ENCODE measurements at places on chromosomes 12 and 14.

DNA sequence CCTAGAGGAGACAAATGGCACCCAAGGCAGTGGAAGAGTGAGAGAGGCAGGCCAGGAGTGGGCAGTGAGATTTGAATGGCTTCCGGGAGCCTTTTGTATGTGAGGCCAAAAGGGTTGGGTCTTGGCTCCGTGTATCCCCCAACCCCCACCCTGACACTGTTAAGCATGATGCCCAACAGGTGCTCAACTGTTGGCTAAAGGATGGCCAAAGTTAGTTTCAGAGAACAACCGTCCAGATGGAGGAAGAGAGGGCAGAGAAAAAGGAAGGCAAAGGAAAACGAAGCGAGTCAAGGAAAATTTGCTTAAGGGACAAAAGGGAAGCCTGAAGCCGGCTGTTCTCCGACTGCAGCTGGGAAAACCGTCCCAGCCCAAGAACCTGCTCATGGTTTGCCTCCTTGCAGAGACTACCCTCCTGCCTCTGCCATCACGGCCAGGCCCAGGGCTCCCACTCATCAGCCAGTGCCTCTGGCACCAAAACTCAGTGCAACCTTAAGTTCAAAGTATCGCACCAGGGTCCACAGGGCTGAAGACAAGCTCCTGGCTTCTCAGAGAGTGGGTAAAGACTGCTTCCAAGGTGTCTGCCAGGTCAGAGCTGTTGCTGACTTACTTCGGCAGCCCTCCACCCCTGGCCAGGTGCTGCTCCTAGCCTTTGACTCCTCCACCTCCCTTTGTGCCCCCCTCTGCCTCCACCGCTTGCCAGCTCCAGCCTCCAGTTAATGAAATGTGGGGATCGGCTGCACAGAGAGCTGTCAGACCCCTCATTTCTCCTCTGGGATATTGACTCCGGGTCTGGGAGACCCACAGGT lies 4.2 kb upstream of the C1QL4 start:
- no peaks in the 10 kb centered on the region for H3K36me3 ChIP-seq
- no peak overlapping the region for H3K4me3 ChIP-seq
- DNase-seq: no peak
- H3K27me3 ChIP-seq: no peaks in the 10 kb centered on the region

GRCh38 chr12:53324113-53324778 lies 2.8 kb upstream of the AAAS start:
- H3K27ac ChIP-seq: peak overlapping the region; percentile 80
- H3K36me3 ChIP-seq: no peaks in the 10 kb centered on the region
- peak overlapping the region; percentile 67 for H3K4me3 ChIP-seq
- no peaks in the 10 kb centered on the region for H3K27me3 ChIP-seq

GRCh38 chr12:128570191-128571065 lies 253.3 kb downstream of the SLC15A4 start:
- H3K36me3 ChIP-seq: no peaks in the 10 kb centered on the region
- no peaks in the 10 kb centered on the region for H3K4me1 ChIP-seq
- DNase-seq: no peak
- H3K27ac ChIP-seq: no peak overlapping the region
- no peak overlapping the region for H3K4me3 ChIP-seq

GRCh38 chr12:91224401-91224800 lies 41.8 kb upstream of the DCN start:
- H3K4me1 ChIP-seq: no peaks in the 10 kb centered on the region
- DNase-seq: no peak
- H3K27me3 ChIP-seq: no peaks in the 10 kb centered on the region
- H3K27ac ChIP-seq: no peak overlapping the region

- no peak overlapping the region for H3K27ac ChIP-seq
- H3K27me3 ChIP-seq: no peaks in the 10 kb centered on the region
- DNase-seq: no peak
- no peaks in the 10 kb centered on the region for H3K4me1 ChIP-seq
- no peak overlapping the region for H3K4me3 ChIP-seq
Observed at GRCh38 chr12:23536293-23536692, 413.2 kb downstream of the SOX5 start.

DNA sequence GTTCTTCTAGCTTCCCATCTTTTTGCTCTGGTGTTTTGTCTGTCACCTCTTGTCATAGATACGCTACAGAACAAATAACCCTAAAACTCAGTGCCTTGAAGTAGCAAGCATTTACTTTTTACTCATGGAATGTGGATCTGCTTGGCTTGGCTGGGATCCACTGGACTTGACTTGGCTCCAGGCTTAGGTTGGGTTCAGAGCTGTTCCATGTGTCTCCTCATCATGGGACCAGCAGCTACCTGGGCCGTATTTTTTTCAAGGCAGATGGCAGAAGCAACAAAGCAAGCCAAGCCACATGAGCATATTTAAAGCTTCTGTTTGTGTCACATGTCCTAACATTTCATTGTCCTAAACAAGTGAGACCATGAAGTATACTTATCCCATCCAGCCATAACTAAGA lies 48.7 kb upstream of the ATF1 start:
- H3K4me3 ChIP-seq: no peak overlapping the region

DNA sequence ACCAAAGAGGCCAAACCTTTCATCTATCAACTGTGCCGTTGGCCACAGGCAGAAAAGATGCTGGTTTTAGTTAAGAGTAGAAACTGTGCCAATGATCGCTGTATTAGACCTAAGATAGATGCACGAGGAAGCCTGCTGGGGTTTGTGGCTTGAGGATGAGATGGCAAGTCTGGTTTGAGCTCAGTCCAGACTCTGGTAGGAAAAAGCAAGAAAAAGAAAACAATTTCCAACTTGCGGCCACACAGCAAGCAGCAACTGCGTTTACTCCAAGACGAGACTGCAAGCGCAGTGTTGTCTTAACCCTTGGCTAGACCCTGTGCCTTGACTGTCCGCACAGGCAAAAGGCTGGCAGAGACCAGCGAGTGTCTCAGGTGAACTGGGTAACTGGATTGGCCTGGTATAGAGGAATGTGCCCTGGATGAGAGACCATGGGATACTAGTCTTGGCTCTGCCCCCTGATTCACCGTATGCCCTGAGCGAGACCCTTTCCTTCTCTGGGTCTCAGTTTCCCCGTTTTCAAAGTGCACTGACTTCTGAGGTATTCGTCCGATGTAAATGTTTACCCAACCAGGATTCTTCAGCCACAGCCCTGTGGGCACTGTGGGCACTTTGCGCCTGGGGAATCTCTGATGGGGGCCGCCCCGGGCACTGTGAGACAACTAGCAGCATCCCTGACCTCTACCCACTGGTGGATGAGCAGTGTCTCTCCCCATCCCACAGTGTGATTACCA lies 113.4 kb downstream of the DICER1 start:
- H3K36me3 ChIP-seq: no peaks in the 10 kb centered on the region
- H3K4me1 ChIP-seq: no peaks in the 10 kb centered on the region
- H3K27me3 ChIP-seq: no peaks in the 10 kb centered on the region
- no peak for DNase-seq
- H3K4me3 ChIP-seq: no peak overlapping the region
- no peak overlapping the region for H3K27ac ChIP-seq

- H3K4me1 ChIP-seq: peaks cover 16% of the 10 kb centered on the region
- H3K27me3 ChIP-seq: no peaks in the 10 kb centered on the region
- H3K27ac ChIP-seq: no peak overlapping the region
- peaks cover 30% of the 10 kb centered on the region for H3K36me3 ChIP-seq
- H3K4me3 ChIP-seq: no peak overlapping the region
- DNase-seq: no peak
Observed at GRCh38 chr14:50156111-50156510, 39.7 kb upstream of the VCPKMT start.

DNA sequence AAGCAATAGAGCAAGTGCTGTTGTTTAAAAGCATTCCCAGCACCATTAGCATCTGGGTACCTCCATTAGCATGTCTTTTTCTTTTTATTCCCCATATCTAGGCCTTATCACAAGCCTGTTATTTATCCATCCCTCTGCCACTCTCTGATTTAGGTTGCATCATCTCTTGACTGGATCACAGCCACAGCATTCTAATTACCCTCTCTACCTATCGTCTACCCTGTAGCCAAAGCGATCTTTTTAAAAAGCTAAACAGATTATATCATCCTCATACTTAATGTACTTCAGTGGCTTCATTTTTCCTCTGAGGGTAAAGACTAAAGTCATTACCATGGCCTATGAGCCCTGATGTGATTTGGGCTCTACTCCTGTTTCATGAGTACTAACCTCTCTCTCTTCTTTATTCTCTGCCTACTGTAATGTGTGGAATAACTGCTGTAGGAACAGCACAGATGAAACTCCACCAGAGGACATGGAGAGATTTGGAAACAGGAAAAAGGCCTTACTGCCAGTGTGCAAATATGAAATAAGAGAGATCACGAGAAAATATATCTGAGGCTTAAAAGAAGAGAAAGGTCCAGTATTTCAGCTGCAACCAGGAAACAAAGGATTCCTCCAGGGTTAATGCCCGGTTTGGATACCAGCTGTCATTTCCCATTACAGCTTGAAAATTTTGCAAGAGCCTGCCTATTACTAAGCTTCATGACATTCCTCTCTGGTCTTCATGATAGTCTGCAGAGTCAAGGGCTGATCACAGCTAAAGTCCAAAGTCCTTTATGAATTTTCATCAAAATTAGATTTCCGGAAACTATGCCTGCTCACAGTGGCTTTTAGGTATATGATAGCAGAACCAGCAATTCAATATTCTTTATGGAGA lies 422.5 kb upstream of the PDE3A start:
- no peaks in the 10 kb centered on the region for H3K27me3 ChIP-seq
- DNase-seq: no peak
- no peak overlapping the region for H3K27ac ChIP-seq
- H3K4me1 ChIP-seq: no peaks in the 10 kb centered on the region
- H3K4me3 ChIP-seq: no peak overlapping the region

- H3K36me3 ChIP-seq: no peaks in the 10 kb centered on the region
- peak; percentile 98 for DNase-seq
- peak overlapping the region; percentile 58 for H3K4me3 ChIP-seq
- peak overlapping the region; percentile 98 for H3K27ac ChIP-seq
- H3K4me1 ChIP-seq: peaks cover 78% of the 10 kb centered on the region
- no peaks in the 10 kb centered on the region for H3K27me3 ChIP-seq
Observed at GRCh38 chr14:96987086-96987474, 189.9 kb downstream of the VRK1 start.

DNA sequence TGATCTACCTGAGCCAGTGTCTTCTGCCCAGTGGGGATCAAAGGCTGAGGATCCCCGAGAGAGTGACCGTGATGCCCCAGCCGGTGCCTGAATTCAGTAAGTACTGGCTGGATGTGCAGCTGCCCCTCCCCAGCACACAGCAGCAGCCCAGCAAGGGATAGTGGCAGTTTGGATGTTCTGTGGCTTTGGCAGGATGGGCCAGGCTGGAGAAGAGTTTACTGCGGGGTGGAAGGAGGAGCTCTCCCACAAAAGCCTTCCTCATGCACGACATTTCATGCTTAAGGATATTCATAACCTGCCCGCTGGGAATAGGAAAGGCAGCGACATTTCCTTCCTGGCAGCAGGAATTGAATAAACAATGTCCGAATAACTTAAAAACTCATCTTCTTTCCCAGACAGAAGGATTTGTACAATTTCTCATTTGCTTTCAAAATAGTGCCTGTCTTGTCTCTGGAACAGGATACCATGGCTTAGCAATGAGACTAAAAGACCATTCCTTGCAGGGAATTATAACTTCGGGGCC lies 135.6 kb upstream of the PRMT8 start:
- H3K4me3 ChIP-seq: no peak overlapping the region
- no peaks in the 10 kb centered on the region for H3K4me1 ChIP-seq
- H3K36me3 ChIP-seq: no peaks in the 10 kb centered on the region
- DNase-seq: no peak
- H3K27ac ChIP-seq: no peak overlapping the region

GRCh38 chr12:111992464-111992863 lies 20.5 kb downstream of the TMEM116 start:
- peak overlapping the region; percentile 97 for H3K27ac ChIP-seq
- H3K4me3 ChIP-seq: peak overlapping the region; percentile 50
- no peaks in the 10 kb centered on the region for H3K27me3 ChIP-seq

DNA sequence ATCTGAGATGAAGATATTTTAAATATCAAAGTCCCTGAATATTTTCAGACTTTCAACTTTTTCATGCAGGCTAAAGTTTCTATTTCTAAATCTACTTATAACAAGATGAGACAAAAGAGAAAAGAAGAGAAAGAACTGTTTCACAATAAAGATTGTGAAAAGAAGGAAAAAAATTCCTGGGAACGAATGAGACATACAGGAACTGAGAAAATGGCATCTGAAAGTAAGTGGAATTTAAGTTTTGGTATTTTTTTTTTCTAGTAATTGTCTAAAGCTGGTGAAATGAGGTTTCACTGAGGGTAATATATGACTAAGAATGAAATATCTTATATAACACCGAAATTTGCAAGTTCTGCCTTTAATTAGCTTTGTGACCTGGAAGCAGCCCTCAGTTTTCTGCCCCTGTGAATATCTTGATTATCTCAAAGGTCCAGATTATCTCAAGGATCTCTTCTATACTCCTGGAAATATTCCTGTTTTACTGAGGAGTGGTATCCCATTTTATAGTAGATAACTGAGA lies 55.7 kb upstream of the PRPF39 start:
- H3K4me3 ChIP-seq: no peak overlapping the region
- H3K4me1 ChIP-seq: no peaks in the 10 kb centered on the region
- no peak for DNase-seq
- H3K27ac ChIP-seq: no peak overlapping the region
- H3K36me3 ChIP-seq: peaks cover 56% of the 10 kb centered on the region
- H3K27me3 ChIP-seq: no peaks in the 10 kb centered on the region

DNA sequence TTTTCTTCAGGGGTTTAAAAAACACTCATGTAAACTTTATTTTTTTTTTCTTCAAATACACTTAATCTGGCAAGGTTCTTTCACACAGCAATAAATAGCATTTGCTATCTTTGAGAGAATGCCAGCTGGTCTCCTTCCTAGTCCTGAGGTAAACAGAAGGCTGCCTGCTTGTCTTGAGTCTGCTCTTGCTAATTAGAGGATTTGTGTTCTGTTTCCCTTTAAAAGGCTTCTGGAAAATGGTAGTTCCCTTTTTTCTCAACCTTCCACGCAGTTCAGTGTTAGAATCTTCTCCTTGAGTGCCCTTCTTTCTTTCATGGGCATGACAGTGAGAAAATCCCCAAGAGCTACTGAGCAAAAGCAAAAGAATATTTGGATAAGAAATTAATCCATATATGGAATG lies 92.3 kb upstream of the DCN start:
- H3K4me3 ChIP-seq: no peak overlapping the region
- peaks cover 11% of the 10 kb centered on the region for H3K4me1 ChIP-seq
- H3K27me3 ChIP-seq: no peaks in the 10 kb centered on the region
- H3K27ac ChIP-seq: no peak overlapping the region
- no peak for DNase-seq
- H3K36me3 ChIP-seq: no peaks in the 10 kb centered on the region

- no peak overlapping the region for H3K4me3 ChIP-seq
- no peaks in the 10 kb centered on the region for H3K27me3 ChIP-seq
- no peaks in the 10 kb centered on the region for H3K4me1 ChIP-seq
Observed at GRCh38 chr12:88362439-88362838, 217.8 kb downstream of the KITLG start.

- no peaks in the 10 kb centered on the region for H3K27me3 ChIP-seq
- peaks cover 3% of the 10 kb centered on the region for H3K36me3 ChIP-seq
- peak; percentile 100 for DNase-seq
- peaks cover 29% of the 10 kb centered on the region for H3K4me1 ChIP-seq
- H3K4me3 ChIP-seq: peak within 1 kb of the TSS; percentile 79
Observed at GRCh38 chr14:35046048-35046750, at the start of gene FAM177A1. Gene FAM177A1, plus strand, starts transcription at chr14:35046272. Its CDS starts 192 bp downstream, at chr14:35046464.

Data from Karpas-422 (cell line).